GM23338 (cell line): ENCODE measurements at places on chromosomes 2 and 18.

- DNase-seq: peak; percentile 50
These were observed 4.8 kb downstream of the ONECUT2 start for GRCh38 chr18:57439985-57440330.

GRCh38 chr18:45671321-45671720 lies 52.7 kb upstream of the SLC14A1 start:
- no peak for DNase-seq

- no peak for DNase-seq
These were observed 12.3 kb upstream of the CERS6 start for GRCh38 chr2:168443818-168444217.

DNA sequence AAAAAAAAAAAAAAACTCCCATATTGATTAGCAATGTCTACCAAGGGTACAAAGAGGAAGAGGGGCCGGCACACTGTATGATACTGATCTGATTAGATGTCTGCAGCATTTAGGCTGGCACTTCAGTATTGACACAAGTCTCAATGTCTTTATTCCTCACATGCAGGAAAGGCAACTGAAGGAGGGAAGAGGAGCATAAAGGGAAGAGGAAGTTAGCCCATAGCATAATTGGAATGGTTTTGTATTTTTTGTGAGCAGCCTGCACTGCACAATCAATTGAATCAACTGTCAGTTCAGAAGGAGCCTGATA lies 79.0 kb downstream of the DNER start:
- DNase-seq: no peak

GRCh38 chr2:75540994-75541393 lies 19.7 kb downstream of the EVA1A start:
- DNase-seq: no peak

DNA sequence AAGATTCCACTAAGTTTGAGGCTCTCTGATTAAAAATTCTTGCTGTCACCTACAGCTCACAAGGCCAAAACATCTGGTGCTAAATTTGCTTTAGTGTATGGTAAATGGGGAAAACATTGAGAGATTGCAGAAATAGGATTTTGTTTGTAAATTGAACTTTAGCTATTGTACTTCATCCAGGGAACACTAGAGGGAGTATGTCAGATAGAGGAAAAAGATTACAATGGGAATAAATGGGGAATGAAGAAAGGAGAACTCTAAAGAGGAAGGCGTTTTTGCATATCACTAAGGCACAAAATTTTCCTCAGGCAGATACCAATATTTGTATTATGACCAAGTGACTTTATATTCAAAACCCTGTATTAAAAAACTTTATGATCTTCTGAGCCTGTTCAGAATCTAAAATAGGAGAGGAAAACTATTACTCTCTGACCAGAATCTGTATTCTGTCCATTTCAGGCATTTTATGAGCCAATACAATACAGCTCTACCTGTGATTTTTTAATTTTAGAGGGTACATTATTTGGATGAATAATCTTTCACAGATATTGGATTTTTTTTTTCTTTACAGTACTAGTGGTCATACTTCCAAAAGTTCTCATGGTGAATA lies 52.3 kb upstream of the ITGB6 start:
- peak; percentile 62 for DNase-seq
